Foreskin keratinocyte (primary cell): ENCODE measurements at places on chromosomes 13 and 19. TPM values are rescaled to one million over a fixed set of nuclear protein-coding genes. Genes with fewer than 3 reads are reported as not detected.

DNA sequence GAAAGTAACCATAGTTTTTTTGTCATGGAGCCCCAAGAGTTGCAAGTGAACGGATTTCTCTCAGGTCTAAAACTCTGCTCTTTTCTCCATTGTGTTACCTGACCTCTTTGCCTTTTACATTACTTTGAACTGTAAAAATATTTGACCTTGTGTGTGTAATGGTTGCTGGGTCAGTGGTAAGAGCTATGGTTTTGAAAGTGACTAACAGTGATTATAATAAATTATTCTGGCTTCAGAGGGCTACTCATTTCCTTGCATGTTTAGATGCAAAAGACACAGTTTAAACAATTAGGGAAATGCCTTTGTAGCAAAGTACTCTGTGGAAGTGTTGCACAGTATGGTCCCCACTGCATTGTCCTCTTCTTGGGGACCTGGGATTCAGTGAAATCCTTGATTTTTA lies 29.3 kb upstream of the PSG8 start:
- no peak for DNase-seq

GRCh38 chr19:2653710-2654707 lies 48.5 kb downstream of the GNG7 start:
- DNase-seq: no peak

- DNase-seq: no peak
Observed at GRCh38 chr13:57824121-57824520, 192.6 kb downstream of the PCDH17 start.

DNA sequence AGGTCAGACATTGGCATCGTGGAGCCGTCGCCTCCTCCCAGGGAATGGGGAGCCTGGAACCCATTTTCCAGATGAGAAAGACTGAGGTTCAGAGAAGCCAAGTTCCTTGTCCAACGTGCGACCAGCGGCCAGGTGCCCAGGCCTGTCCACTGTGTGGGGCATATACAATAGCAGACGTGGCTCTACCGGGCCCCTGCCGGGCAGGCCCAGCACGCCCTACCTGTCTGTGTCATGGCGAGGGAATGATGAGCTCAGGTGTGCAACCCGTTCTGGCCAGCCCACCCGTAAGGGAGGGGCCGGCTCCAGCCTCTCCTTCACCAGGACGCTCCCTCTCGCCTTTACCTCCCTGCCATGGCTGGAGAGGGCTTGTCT lies 837 bp downstream of the GNA15 start:
- peak; percentile 86 for DNase-seq

DNA sequence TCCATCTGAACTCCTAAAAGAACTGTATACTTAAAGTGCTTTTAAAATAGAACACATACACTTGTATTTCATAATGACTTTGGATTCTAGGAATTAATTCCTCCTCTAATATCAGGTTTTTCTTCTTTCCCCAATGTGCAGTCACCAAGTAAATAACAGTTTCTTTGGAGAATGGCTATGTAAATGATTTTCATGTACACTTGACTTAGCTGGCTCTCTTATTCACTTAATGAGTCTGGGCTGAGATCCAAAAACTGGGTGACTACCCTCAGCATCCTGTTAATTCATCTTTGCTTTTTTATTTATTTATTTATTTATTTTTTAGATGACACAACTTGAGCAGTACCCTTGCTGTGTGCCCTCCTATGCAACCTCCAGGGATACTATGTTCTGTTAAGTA lies 1003.7 kb downstream of the SLITRK1 start:
- DNase-seq: peak; percentile 49

- no peak for DNase-seq
Observed at GRCh38 chr19:33772102-33772857, 24.4 kb upstream of the KCTD15 start.

- DNase-seq: no peak
Observed at GRCh38 chr19:2800506-2800905, 15.2 kb downstream of the THOP1 start.

- no peak for DNase-seq
Observed at GRCh38 chr13:37766502-37766901, 103.1 kb downstream of the TRPC4 start.

DNA sequence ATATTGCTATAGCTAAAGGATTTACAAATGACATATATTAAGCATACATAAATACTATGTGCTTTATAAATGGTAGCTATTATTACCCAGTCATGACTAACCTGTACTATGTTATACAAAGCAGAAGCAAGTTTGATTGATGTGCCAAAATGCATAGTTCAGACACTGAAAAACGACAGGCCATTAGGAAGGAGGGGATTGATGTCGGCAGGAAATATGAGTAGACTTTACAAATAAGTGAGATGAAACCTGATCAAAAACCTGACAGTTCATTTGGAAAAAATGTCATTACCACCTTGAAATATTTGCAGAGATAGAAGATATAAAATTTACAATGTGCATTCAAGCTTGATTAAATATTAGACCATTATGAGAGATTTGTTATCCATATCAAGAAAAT lies 38.8 kb upstream of the TPP2 start:
- no peak for DNase-seq

DNA sequence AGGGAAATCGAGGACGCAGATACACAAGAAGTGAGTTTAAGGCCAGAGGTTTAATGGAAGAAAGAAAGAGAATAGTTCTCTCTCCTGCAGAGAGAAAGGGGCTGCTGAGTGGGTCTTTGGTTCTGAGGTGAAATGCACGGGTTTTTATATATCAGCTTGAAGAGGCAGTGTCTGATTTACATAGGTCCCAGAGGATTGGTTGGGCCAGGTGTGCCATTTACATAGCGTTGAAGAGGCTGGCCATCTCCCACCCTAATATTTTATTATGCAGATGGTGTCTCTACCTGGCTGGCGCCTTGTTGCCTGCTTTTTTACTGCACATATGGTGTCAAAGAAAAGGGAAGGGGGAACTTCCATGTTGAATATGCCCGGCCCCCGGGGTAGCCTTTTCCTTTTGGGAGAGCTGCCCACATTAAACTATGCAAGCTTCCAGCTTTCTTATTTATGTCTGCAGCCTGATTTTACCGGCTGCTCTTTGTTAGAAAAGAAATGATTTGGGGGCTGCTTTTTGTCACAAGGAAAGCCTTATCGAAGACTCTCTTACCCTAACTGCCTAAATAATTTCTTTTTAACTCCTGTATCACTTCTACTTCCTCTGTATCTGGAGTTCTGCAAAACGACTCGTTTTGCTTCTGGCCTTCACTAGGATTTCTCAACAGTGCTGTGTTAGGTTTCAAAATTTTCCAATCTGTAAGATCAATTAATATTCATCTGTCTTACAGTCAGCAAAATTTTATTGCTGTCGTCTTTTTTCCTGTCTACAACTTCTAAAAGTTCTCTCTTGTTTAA lies 268.5 kb downstream of the B3GLCT start:
- DNase-seq: no peak

- DNase-seq: no peak
Observed at GRCh38 chr13:50915565-50915964, 6.0 kb downstream of the RNASEH2B start.

- DNase-seq: no peak
Observed at GRCh38 chr19:23403581-23404324, 8.5 kb upstream of the ZNF91 start.

GRCh38 chr19:1882089-1882785 lies 3.1 kb downstream of the ABHD17A start:
- DNase-seq: no peak

GRCh38 chr19:3603121-3603811 lies 3.4 kb downstream of the TBXA2R start:
- no peak for DNase-seq

DNA sequence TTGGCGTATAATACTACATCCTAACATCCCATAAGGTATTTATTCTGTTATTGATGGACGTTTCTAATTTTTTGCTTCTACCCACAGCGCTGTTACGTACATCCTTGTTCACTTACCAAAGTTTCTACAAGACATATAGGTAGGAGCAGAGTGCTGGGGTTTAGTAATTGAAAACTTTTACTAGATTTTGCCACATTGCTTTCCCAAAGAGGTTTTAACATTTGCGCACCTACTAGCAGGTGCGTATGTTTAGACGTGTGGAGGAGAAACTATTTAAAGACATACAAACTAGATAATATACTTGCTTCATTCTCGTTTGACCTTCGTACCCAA lies 559 bp upstream of the RPL21 start:
- DNase-seq: no peak

GRCh38 chr19:55080121-55080967 lies 4.7 kb downstream of the EPS8L1 start:
- DNase-seq: peak; percentile 71

DNA sequence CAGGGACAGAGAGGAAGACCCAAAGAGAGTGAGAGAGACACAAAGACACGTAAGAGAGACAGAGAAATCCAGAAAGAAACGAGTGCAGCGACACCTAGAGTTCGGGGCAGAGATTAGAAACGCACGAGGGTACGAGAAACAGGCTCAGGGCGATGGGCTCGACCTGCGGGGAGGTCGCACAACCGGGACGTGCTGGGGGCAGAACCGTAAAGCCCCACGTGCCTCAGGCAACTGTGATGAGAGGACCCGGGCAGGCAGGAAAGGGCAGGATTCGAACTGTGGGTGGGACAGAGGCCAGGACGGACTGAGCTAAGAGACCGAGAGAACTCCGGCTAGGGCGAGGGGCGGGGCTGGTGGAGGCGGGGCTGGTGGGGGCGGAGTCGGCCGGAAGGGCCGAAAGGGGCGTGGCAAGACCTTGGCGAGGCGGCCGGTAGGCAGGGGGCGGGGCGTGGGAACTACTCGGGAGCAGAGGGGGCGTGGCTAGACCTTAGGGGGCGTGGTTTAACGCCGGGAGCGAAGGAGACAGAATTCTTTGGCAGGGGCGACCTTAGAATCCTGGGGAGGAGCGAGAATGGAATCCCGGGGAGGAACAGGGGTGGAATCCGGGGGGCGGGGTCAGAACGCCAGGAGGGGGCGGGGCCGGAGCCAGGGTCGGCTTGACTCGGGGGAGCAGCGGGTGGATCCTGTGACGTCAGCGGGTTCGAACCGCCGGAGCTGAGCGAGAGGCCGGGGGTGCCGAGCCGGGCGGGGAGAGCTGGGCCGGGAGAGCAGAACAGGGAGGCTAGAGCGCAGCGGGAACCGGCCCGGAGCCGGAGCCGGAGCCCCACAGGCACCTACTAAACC lies at the start of gene NECTIN2:
Gene NECTIN2 (plus strand): TSS at position 686 of the 843 bp plus-strand sequence. CDS start 229 bp downstream, outside the sequence.
- DNase-seq: peak; percentile 92

GRCh38 chr13:44873461-44873860 lies 115.8 kb downstream of the NUFIP1 start:
- DNase-seq: no peak

DNA sequence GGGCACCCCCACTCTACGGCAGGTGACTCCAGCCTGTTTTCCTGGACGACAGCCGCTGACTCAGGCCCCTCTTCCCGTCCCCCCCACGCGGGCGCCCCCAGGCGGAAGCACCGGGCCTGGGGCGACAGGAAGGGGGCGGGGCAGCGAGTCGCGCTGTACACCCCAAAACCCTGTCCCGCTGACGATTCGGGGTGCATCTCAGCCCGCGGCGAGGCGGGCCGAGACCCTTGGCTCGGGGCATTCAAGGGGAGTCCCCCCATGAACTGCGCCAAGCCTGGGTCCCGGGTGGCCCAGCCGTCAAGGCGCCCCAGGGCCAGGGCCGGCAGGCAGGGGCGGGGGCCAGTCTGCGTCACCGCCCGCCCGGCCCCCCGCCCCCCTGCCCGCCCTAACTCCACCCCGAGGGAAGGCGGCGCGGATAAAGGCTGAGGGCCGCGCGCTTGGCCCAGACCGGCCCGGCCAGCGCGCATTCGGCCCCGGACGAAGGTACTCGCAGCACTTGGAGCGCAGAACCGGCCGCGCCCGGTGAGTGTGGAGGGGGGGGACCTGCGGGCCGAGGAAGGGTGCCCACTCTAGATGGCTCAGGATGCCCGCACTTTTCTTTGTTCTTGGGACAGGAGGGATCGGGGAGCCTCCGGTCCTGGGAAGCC lies at the start of gene MIDN:
Gene MIDN (plus strand): TSS at position 445 of the 647 bp plus-strand sequence. CDS start 1,714 bp downstream, outside the sequence.
- peak; percentile 78 for DNase-seq

- DNase-seq: no peak
Observed at GRCh38 chr19:45597425-45598111, 4.4 kb downstream of the GPR4 start.

GRCh38 chr19:1172353-1173158 lies 1.5 kb downstream of the SBNO2 start:
- peak; percentile 35 for DNase-seq

- no peak for DNase-seq
Observed at GRCh38 chr13:106989876-106990275, 421.9 kb upstream of the ARGLU1 start.

GRCh38 chr13:113472355-113473025 lies 18.0 kb downstream of the DCUN1D2 start:
- DNase-seq: no peak

- DNase-seq: no peak
Observed at GRCh38 chr19:17125062-17125727, 49.6 kb downstream of the MYO9B start.

GRCh38 chr13:77691871-77692270 lies 5.6 kb upstream of the SLAIN1 start:
- no peak for DNase-seq

The HCST gene
- total RNA-seq: 0.21 and 0.34 TPM in 2 replicates

The CPB2 gene
- not detected in 2 replicates for total RNA-seq

The ZNF324 gene
- total RNA-seq: 8.7 and 9.3 TPM in 2 replicates

The F2RL3 gene
- not detected in 2 replicates for total RNA-seq

The ZNF615 gene
- 5.4 and 5.6 TPM in 2 replicates for total RNA-seq

The ZNF460 gene
- total RNA-seq: 45.8 and 54.6 TPM in 2 replicates

The KLK15 gene
- total RNA-seq: not detected in 2 replicates

The FFAR3 gene
- not detected in 2 replicates for total RNA-seq

The RGS9BP gene
- total RNA-seq: 0.07 TPM in 2 replicates

The KIR3DL1 gene
- total RNA-seq: not detected in 2 replicates

The PIAS4 gene
- total RNA-seq: 22.0 and 23.9 TPM in 2 replicates
